ENCODE measurements at places on chromosomes 16 and 17.

DNA sequence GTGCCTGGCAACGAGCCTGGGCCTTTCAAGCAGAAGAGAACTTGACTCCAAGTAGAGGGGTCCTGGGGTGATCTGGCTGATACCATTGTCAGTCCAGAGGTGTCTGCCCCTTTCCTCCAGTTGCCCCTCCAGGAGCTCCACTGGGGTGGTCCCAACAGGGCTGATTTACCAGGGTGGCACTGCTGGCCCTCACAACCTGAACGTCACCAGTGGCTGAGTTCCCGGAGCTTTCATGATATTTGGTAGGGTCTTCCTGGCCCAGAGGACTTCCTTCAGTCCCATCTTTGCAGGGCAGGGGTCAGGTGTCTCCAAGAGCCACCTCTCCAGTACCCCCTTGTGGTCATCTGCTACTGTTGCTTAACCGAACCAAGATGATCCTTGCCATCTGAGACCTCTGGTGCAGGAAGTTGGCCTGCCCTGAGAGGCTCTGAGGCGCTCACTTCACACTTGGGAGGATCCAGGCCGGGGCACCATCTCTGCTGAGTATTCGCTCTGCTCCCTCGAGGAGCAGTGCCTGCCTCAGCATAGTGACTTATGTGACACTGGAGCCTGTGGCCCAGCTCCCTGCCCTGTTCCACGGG lies 3.5 kb downstream of the LIMD2 start:
- no peak for DNase-seq

- DNase-seq: no peak
Observed at GRCh38 chr16:17026600-17027242, 444.0 kb downstream of the XYLT1 start.

GRCh38 chr16:68760671-68761275 lies 23.7 kb downstream of the CDH1 start:
- peak; percentile 56 for DNase-seq

- no peak for DNase-seq
Observed at GRCh38 chr17:57518587-57519581, 226.2 kb downstream of the CCDC182 start.

DNA sequence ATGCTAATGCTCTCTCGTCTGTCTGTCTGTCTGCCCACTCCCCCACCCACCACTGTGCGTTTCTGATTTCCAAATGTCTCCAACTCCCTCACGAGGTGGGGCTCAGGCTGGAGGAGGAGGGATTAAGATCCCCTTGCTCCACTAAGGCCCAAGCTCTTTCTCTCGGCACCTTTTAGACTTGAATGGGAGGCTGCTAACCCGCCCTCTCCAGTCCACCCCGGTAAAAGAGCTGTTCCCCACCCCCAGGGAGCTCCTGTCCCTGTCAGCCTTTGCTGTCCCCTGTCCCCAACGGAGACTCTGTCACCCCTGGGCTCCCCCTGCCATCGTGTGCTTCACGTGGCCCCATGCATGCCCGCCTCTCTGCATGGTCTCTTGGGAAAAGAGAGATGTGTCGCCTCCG lies 68.5 kb upstream of the PLCG2 start:
- DNase-seq: no peak

DNA sequence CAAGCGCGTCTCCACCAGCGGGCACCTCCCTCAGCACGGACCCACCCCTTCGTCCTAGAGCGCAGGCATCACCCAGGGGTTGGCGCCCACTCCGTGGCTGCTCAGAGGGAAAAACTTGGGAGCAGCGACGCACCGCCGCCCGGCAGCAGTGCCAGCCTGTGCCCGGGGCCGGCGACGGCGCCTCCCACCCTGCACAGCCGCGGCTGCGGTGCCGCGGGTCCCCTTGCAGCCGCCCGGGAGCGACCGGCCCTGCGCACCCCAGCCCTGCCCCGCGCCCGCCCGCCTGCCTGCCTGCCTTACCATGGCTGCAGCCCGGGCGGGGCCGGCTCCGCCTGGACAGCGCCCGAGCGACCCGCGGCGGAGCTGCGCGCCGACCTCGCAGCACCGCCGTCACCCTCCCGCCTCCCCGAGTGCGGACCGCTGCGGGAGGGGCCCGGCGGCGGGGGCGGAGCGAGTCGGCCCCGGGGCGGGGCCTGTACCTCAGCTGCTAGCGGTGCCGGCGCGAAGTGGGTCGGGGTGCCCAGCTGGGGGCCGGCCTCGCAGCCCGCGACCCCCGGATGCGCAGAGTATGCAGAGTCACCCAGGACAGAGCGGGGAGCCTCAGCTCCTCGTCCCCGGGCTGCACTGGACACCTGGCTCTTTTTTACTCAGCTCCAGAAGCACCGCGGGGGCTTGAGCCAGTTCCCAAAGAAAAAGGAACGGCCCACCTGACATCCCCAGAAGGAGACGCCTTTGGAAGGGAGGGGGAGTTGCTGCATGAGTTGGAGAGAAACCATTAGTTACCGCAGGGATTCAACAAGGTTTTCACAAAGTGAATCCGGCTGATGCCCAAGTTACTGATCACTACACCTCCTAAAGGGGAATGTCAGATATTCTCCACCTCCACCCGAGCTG lies 17.5 kb upstream of the MTMR4 start:
- DNase-seq: peak; percentile 28

GRCh38 chr16:10408824-10409381 lies 23.0 kb downstream of the ATF7IP2 start:
- DNase-seq: no peak

- no peak for DNase-seq
Observed at GRCh38 chr16:88069397-88070168, 118.3 kb downstream of the BANP start.

DNA sequence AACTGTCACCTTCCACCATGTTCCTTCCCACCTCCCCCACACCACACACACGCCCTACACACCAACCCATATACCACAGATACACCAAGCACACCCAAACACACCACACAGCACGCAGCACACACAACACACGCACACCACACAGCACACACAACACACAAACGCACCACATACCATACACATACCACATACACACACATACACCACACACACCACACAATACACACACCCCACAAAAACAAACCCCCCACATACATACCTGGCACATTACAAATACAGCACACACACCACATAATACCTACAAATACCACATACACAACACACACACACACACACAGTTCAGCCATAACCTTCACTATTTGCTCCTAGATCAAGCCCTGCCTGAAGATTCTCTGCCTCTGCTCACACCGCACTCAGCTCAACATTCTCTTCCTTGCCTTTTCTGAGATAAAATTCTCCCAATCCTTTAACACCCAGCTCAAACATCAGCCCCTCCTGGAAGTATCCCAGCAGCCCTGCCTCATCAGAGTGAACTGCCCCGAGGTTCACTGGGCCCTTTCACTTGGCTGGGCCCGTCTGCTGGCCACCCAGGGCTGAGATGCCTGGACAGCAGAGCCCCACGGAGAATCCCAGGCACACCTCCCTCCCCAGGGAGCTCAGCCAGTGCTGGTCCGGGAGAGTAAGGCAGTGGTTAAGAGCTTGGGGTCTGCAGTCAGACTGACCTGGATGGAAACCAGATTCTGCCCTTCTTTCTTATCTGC lies 31.9 kb upstream of the CPNE2 start:
- DNase-seq: no peak

DNA sequence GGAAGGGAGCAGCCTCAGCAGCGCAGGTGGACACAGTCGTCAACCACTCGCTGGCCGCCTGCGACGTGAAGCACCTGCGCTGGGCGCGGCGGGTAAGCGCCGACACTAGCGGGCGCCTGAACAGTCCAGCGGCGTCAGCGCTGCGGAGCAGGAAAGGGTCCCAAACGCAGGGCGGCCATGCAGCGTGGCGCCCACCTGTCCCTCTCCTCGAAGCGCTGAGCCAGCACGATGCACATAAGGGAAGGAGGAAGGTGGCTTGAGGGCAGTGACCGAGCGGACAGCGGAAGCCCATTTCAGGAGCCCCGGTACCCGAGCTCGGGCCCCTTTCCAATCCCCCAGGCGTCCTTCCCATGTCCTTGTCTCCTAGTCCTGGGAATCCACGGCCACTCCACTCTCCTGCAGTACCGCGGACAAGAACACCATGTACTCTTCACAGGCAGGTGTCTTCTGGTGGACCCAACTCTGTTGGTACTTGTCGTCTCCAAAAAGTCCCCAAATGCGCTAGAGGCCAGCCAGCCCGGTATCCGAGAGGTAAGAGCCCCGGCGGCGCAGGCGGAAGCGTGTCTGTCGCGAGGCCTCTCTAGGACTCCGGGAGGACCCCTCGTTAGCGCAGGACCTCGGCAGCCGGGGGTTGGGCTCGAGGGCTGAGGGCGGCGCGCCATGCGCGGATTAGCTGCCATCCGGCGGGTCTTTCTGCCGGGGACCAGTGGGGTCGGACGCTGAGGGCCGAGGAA lies 14.4 kb downstream of the ZNF232 start:
- DNase-seq: no peak

GRCh38 chr17:5591966-5592365 lies 7.7 kb upstream of the NLRP1 start:
- no peak for DNase-seq

- no peak for DNase-seq
Observed at GRCh38 chr17:77003699-77004098, 135.5 kb downstream of the MGAT5B start.

DNA sequence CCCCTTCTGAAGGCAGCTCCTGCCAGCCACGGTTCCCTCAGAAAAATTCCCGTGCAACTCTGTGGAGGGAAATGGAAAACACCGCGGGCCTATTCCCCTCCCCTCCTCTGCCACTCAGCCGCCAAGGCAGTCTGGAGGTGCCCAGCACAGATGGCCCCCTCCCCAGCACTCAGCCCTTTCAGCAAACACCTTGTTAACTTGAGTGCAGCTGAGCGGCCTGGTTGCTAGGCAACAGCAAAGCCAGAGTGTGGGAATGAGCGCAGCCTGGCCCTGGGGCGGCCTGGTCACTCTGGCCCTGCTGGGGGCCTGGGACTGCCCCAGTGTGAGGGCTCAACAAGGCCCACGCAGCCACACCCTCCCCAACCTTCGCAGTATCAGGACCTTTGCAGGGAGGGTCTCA lies 32.8 kb downstream of the CACNA1G start:
- no peak for DNase-seq

DNA sequence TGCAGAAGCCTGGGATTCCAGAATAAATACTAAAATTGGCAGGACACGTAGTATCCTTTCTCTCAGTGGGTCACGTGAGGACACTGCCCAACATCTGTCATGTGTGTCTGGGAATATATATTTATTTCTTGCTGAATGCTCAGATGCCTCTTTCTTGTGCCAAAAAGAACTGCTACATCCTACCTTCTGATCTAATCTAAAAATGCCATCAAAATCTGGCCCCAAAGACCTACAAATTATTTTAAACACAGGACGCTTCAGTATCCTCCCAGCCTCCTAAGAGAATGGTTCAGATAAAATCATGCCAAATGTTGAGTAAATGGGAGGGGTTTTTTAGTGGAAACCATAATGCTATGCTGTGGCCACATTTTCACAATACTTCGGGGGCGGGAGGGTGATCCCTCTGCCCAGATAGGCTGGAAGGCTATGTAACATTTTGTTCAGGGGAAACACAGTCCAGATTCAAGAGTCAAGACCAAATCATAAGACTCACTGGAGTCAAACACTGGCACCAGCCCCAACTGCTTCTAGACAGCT lies 22.9 kb upstream of the CORO6 start:
- no peak for DNase-seq

GRCh38 chr17:29176558-29177351 lies 3.4 kb downstream of the MYO18A start:
- peak; percentile 37 for DNase-seq

DNA sequence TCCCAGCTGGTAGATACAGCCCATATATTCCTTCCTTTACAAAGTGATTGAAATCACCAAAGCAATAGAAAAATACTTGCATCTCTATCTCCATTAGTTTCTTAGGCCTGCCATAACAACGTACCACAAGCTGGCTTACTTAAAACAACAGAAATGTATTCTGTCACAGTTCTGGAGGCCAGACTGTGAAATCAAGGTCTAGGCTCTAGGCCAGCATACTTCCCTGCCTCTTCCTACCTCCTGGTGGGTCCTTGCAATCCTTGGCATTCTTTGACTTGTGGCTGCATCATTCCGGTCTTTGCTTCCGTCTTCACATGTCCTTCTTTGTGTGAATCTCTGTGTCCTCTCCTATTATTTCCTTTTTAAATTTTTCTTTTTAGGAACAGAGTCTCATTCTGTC lies 62.5 kb downstream of the ERCC4 start:
- DNase-seq: no peak

DNA sequence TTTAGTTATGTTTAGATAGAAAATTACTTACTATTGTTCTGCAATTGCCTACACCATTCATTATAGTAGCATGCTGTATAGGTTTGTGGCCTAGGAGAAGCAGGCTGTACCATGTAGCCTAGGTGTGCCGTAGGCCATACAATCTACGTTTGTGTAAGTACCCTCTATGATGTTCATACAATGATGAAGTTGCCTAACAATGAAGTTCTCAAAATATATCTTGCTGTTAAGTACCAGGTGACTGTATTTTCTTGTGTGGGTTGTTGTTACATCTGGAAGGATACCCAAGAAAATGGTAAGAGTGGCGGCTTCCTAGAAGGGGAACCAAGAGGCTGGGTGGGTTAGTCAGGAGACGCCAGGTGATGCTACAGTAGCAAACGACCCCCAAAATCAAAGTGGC lies 88.3 kb upstream of the FOXF1 start:
- no peak for DNase-seq

DNA sequence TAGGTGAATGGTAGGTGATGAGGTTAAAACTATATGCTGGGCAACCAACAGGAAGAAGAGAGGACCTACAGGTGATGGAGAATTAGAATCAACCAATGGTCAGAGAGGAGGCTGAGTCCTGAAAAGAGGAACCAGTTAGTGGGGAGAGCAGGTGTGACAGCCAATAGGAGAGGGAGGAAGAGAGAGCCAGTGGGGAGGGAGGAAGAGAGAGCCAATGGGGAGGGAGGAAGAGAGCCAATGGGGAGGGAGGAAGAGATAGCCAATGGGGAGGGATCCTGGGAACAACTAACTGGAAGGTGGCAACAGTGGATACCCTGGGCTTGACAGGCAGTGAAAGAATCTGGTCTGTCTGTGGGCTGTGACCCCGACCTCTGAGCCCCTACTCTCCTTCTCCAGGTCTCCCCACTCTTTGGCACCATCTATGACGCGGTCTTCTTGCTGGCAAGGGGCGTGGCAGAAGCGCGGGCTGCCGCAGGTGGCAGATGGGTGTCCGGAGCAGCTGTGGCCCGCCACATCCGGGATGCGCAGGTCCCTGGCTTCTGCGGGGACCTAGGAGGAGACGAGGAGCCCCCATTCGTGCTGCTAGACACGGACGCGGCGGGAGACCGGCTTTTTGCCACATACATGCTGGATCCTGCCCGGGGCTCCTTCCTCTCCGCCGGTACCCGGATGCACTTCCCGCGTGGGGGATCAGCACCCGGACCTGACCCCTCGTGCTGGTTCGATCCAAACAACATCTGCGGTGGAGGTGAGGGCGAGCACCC lies 3.7 kb downstream of the GUCY2D start:
- no peak for DNase-seq

GRCh38 chr17:58671969-58672368 lies 19.9 kb downstream of the TEX14 start:
- no peak for DNase-seq

DNA sequence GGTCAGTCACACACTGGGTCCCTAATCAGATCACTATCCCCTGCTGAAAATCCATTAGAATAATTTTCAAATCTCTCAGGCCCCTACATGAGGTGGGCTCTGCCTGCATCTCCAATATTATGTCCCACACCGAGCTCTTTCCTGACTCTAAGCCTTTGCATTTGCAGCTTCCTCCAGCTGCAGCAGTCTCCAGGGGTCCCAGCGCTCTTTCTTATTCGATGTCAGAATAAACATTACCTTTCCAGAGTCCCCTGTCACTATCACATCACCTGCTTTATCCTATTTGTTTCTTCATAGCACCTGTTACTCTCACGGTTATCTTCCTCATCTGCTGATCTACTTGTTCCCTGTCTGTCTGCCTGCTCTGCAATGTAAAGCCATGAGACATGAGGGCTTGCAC lies 57.3 kb upstream of the MON1B start:
- DNase-seq: no peak

- DNase-seq: no peak
Observed at GRCh38 chr17:58520843-58521430, 6.5 kb upstream of the MTMR4 start.
